ENCODE measurements at places on chromosomes 5 and 9. TPM values are rescaled to one million over a fixed set of nuclear protein-coding genes. Genes with fewer than 3 reads are reported as not detected.

Gene PTPN3
- polyA plus RNA-seq: 6.3 TPM

GRCh38 chr9:74784506-74784905, 103.2 kb downstream of the TRPM6 start:
- no peak for DNase-seq

Gene CXCL14
- 20.4 TPM for polyA plus RNA-seq

DNA sequence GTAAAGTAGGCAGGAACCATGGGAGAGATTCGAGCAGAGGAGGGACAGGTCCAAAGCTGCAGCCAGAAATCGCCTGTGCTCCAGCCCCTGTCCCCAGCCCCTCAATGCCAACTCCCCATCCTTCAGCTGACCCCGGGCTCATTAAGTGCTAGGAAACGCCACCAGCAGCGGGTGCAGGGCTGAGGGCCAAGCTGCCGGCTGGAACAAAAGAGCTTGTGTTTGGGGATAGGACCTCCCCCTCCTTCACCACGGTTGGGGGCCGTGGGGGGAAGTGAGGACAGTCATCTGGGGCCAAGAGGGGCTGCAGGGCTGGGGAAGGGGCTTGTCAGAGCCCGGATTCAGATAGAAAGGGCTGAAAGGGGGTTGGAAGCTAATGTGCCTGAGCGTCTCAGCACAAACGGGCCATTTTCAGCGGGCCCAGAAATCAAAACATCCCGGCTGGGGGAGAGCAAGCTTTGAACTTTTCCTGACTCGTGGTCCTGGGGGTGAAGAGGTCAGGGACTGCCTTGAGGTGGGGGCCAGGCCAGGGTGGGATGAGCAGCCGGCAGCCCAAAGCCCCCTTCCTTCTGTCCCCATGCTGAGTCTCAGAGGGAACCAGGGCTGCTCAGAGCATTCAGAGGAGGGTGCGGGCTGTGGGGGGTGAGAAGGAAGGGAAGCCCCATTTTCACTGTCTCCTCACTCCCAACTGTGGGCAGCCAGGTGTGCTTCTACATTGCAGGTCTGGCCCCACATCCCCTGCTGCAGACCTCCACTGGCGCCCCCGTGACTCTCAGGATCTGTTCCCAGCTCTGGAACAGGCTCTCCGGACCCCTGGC, 69.4 kb upstream of the DAB2IP start:
- no peak for DNase-seq

DNA sequence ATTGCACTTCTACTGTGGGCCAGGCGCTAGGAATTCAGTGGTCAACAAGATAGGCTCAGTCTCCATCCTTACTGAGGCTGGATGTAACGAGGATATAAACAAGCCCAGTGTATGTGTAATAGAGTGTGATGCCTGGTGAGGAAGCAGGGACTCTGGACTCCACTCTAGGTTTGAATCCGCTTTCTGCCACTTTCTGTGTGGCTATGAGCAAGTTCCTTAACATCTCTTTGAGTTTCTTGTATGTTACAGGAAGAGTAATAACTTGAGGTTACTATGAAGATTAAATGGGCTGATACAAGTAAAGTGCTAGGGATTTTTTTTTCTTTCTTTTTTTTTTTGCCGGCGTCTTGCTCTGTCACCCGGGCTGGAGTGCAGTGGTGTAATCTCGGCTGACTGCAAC, 12.4 kb downstream of the DOCK2 start:
- no peak for DNase-seq

- no peak for DNase-seq
Observed at GRCh38 chr9:135186248-135187164, 99.0 kb downstream of the OLFM1 start.

Gene CCL27
- 1.0 TPM for polyA plus RNA-seq

Gene PTGS1
- polyA plus RNA-seq: 5.6 TPM

DNA sequence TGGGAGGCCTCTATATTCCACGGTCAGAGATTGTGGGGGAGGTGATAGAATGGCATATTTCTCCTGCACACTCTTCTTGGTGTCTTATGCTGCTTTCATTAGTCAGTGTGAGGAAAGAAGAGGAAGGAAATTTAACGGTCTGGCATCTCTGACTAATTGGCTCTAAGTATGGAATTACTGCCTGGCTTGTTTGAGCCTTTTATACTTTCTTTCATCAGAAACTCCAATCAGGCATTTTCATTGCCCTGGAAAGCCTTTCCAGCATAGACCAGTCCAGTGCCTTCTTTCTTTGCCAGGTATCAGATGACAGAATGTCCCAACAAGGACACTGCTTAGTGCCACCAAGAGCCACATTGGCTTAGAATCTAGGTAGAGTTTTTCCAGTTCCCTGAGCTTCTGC, 30.2 kb downstream of the CYSTM1 start:
- DNase-seq: no peak
